ENCODE measurements at places on chromosomes 4 and X.

- DNase-seq, result no peak
Observed at GRCh38 chr4:184924516-184924915, 93.8 kb upstream of the HELT start.

DNA sequence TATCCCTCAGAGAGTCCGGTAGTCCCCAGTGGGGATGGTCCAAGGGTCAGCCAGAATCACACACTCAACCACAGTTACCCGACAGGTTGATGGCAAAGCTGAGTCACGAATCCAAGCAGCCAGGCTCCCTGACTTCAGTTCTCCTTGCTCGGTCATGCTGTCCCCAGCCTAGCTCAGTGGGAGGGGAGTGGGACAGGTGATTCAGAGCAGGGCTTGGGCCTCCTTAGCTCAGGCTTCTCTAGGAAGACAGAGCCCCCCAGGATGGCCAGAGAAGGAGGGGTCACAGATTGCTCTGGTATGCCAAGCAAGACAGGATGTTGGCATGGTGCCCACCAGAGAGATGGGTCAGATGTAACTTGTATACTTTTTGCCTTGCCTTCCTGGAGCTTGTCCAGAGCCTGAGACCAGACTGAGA is 66.5 kb downstream of the EFNB1 start:
- DNase-seq, result peak; percentile 26

DNA sequence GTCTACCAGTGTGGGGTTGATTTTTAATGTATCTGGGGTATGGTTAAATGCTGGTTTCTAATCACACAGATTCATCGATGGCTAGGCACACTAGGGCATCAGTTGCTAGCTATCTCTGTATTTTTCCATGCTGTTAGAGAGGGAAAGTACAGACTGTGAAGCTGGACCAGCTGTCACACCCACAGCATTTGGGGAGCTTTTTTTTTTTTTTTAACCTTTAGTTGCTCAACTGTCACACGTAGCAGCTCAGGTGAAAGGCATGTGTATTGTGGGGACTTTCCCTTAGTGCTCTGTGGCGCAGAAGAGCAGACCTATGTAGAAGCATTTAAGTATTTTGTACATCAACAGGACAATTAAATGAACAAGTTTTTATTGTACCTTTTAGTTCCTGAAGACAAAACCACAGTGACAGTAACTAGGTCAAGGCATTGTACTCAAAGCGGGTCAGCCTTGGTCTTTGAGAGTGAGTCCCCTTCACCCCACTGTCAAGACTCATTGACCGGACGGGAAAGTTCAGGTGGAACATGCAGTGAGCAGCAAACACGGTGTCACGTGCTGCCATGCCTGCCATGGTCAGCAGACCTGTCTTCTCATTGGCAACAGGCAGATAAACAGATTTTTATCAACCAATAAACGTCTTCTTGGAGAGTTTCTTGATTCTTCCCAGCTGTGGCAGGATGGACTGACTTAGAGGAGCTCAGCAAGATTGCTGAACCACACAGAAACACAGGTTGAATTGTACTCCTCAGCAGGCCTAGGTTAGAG is 65.3 kb downstream of the CASP3 start:
- DNase-seq, result no peak

- DNase-seq, result peak; percentile 45
Observed at GRCh38 chrX:101450085-101450484, 35.2 kb upstream of the ARMCX4 start.

GRCh38 chr4:19473569-19473968 is 778.1 kb upstream of the SLIT2 start:
- no peak for DNase-seq

DNA sequence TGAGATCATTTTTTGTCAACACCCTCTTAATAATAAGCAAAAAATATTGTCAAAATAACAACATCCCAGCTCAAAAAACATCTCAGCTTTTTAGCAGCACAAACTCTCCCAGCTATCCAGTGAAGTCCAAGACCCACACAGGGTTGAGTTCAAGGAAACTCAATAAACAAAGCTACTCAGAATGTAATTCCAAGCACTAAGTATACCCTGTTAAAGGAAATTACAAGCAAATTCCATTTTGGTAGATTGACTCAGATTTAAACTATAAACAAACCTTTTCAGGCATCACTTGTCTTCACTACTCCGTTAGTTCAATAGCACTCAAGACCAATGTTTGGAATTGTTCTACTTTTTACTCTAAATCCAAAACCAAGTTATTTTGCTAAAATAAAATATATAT is 506.0 kb upstream of the INTU start:
- no peak for DNase-seq

- no peak for DNase-seq
Observed at GRCh38 chr4:182717788-182718583, 199.2 kb downstream of the DCTD start.

DNA sequence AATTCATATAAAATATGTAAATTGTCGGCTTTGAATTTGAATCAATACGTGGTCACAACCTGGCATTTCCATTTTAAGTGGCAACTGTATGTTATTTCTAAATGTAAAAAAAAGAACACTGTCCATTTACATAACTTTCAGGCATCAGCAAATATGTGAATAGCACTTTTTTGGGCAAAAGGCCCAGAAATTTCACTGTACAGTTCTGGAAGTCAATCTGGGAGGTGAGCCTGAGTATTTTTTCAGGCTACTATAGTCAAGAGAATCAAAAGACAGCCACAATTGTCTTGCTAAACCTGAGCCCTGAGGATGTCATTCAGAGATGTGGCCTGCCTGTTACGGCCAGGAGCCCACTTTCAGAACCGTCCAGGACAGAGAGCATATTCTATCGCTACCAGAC is 543.9 kb upstream of the MAGEB2 start:
- DNase-seq, result no peak

DNA sequence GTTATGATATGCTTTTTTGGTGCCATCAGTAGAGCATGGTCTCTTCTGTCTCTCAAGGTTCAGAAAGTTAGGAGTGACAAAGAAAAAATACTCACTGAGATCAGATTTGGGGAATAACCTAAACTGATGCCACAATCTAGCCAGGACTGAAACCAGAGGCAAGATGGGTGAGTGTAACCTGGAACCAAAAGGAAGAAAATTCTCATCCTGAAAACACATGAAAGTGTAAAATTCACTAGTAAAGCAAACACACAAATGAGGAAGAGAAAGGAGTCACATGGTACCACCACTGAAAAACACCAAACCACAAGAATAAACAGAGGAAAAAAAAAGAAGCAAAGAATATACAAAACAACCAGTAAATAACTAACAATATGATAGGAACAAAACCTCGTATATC is 96.4 kb downstream of the ANXA10 start:
- no peak for DNase-seq

DNA sequence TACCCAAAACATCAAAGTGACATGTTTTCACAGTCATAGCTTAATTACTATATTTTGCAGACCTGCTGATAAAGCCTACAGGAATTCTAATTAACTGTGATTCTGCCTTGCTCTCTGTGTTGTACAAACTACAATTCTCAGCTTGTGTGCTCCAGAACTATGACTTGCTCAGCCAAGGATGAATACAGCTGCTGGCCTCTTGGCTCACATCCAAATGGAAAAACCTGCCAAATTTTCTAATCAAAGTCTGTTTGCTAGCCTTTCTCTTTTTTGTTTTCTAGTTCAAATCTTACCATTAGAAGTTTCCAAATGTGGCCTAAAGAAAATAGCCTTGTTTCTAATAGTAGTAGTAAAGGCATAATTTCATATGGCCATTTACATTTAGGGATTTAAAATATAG is 1176.8 kb downstream of the FAM133A start:
- DNase-seq, result no peak

DNA sequence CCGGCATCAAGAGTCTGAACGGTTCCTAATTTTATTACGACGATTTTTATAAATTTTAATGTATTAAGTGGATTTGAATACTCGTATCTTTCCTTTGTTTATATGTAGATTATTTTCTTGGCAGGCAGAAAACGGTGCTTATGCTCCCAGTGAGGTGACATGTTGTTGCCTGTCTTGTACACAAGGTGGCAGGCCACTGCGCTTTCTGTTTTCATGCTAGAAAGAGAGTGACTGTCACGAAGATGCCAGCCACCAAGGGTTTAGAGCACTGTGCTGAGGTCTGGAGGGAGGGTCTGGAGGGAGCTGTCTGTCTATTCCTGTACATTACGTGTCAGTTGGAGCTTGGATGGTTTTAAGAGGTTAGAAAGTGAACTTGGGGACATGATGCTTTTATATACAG is 87.7 kb downstream of the SHROOM2 start:
- DNase-seq, result no peak

DNA sequence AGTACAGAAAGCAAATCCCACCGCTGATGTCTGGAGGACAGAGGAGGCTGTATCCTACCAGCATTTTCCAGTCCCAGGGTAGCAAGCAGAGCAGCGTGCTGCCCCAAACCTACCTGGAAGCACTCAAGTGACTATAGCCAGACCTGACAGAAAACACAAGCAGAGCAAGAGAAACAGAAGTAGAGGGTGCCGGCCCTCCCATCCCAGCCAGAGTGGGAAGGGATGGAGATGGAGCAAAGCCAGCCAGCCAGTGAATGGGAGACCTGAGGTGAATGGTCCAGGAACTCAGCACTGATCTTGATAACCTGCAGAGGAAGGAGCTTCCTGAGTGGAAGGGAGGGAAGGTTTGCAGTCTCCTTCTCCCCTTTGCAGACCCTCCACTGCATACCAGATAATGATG is 185.2 kb downstream of the MAML3 start:
- DNase-seq, result no peak

GRCh38 chrX:17567187-17567586 is 170.1 kb upstream of the SCML1 start:
- DNase-seq, result no peak

DNA sequence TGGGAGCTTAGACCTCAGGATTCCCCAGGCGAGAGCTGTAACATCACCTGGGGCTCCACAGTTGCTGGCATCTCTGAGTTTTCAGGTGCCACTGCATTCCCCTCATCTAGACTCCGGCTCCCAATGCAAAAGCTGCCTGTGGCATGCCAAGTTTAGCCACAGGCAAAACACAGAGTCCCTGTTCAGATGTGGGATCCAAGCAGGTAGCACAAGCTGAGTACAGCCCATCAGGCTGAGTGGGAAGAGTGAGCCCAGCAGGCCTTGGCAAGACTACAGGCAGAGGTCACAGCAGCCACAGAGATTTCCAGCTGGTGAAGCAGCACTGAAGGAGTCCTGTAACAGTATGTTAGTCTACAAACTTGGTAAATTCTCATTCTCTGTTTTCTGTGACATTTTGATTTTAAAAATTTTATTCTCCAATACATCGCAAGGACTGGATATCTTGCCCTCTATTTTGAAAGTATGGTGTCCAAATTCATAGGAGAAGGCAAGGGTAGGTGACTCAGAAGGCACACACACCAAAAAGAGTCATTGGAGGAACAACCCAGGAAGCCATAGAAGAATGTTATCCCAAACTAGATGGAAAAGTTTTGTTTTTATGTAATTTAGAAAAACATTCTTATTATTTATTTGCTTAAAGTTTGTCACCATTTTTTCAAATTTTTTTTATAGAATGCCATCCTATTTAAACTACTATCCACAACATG is 13.6 kb upstream of the CXCL2 start:
- no peak for DNase-seq

- DNase-seq, result no peak
Observed at GRCh38 chr4:42248972-42249371, 96.5 kb upstream of the BEND4 start.

- no peak for DNase-seq
Observed at GRCh38 chrX:150581093-150581775, 12.8 kb downstream of the MTM1 start.

DNA sequence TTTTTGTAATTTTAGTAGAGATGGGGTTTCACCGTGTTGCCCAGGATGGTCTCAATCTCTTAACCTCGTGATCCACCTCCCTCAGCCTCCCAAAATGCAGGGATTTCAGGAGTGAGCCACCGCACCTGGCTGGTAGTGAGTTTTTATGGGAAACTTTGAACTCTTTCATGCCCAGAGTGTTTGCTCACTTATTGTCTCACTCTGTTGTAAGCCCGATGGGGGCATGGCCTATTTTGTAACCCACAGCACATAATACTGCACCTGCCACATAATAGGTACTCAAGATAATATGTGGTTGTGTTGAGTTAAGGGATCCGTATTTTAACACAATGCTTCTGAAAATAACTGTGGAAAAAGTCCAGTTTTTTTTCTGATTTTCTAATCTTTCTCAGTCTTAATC is 109.6 kb upstream of the GIMD1 start:
- DNase-seq, result no peak

- DNase-seq, result peak; percentile 10
Observed at GRCh38 chr4:145098675-145099037, 545 bp downstream of the ABCE1 start.

DNA sequence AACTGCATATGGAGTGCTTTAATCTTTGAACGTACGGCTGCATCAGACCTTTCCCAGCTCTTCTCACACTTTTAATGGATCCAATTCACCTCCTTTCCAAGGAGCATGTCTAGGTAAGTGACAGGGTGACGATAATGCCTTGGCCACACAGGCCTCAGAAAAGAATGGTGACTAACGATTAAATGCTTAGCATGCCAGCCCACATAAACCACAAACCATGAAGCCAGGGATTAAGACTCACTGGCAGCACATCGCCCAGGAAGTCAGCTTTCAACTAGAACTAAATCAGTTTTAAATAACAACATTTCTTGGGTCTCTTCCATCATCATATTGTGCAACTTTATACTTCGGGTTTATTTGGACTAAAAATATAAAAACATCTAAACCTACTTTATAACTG is 28.7 kb downstream of the INPP4B start:
- DNase-seq, result no peak

GRCh38 chr4:145276050-145276449 is 95.7 kb upstream of the OTUD4 start:
- DNase-seq, result no peak

DNA sequence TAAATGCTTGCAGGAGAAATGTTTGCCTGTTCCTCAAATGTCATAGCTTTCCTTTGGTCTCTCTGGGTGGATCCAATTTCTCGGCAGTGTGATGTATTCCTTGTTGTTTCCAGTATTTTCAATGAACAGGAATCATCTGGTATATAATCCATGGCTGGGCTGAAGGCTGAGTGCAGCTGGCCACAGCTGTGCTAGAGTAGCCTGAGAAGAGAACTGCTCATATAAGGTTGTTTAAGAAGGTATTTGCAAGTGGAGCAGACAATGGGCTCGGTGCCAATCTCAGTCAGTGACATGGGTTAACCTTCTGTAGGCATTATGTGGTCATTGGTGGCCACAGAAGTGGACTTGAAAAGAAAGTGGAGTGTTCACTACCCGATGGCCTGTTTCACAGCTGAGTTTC is 390.3 kb downstream of the SPRY1 start:
- DNase-seq, result peak; percentile 25

DNA sequence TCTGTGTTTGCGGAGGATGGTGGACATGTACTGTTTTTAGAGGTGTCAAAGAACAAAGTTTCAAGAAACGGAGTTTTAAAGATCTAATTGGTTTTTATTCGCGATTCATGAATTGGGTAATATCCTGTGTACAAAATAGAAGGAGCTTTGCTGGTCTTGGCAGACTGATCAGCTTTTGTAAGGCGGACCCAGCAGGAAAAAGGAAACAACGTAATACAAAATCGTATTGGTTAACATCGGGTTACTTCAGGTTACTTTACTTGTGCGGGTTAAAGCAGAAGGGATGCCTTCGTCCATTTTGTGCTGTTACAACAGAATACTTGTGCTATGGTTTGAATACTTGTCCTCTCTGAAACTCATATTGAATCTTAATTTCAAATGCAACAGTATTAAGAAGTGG is 11.4 kb upstream of the NYX start:
- no peak for DNase-seq
